Thoracic aorta (tissue), 2 donors: ENCODE measurements at places on chromosomes 4 and X. TPM values are rescaled to one million over a fixed set of nuclear protein-coding genes. Genes with fewer than 3 reads are reported as not detected.

DNA sequence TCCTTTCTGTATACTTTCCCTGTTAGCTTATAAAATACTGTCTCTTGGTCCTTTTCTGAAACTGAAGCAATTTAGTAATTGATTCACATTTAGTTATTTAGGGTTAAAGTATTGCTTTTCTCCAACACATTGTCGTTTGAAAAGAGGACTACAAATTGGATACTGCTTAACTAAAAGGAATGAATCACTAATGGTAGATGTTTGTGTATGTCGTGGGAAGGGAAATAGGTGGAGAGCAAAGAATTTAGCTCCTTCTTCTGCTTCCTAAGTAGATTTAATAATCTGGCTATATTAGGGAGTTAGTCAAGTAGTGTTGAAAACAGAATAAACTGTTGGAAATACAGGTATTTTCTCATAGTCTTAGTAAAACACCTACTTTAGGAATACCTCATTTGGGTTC lies 27.9 kb downstream of the SLAIN2 start:
- no peaks in the 10 kb centered on the region for H3K27me3 ChIP-seq
- H3K27ac ChIP-seq = no peak overlapping the region
- peaks cover 23% of the 10 kb centered on the region for H3K4me1 ChIP-seq
- no peaks in the 10 kb centered on the region for H3K36me3 ChIP-seq
- no peak for DNase-seq

- no peak overlapping the region for H3K4me3 ChIP-seq
- DNase-seq = no peak
- H3K27me3 ChIP-seq = no peaks in the 10 kb centered on the region
Measured at GRCh38 chrX:69320116-69320515, 154.9 kb upstream of the PJA1 start.

DNA sequence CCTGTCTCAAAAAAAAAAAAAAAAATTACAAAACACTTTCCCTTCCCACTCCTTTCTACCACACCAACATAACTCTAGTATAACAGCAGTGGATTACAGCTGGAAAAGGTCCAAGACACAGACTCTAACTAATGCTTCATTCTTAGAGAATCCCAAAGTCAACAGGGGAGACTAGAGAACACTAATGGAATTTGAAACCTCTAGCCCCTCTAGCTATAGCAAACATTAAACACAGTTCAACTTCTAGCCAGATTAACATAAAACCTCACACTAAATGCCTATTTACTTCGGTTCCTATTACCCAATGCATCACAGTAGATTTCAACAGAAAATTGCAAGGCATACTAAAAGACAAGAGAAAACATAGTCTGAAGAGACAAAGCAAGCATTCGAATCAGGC lies 10.5 kb upstream of the DHX15 start:
- DNase-seq = no peak
- no peak overlapping the region for H3K4me3 ChIP-seq
- no peaks in the 10 kb centered on the region for H3K4me1 ChIP-seq
- H3K36me3 ChIP-seq = no peaks in the 10 kb centered on the region

- no peak overlapping the region for H3K27ac ChIP-seq
- no peaks in the 10 kb centered on the region for H3K27me3 ChIP-seq
- H3K36me3 ChIP-seq = peaks cover 11% of the 10 kb centered on the region
- no peak for DNase-seq
- H3K4me1 ChIP-seq = no peaks in the 10 kb centered on the region
Measured at GRCh38 chr4:78876568-78877320, 62.5 kb downstream of the PAQR3 start.

DNA sequence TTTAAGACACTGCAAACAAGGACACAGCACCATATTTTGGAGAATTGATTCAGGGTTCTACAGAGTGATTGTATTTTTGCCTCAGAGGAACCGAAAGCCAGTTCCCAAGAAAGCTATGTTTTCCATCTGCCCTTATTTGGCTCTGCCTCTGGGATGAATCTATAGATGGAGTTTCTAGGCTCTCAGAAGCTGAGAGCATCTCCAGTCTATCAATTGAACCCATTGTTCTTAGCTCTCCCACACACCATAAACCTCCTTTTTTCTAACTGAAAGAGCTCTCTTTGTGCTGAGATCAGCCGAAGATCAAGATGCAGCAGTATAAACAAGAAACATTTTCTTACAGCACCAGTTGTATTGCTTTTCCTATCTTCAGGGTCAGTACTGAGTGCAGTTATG lies 16.9 kb downstream of the PLP1 start:
- no peak overlapping the region for H3K4me3 ChIP-seq
- DNase-seq = no peak
- no peak overlapping the region for H3K27ac ChIP-seq
- no peaks in the 10 kb centered on the region for H3K4me1 ChIP-seq

DNA sequence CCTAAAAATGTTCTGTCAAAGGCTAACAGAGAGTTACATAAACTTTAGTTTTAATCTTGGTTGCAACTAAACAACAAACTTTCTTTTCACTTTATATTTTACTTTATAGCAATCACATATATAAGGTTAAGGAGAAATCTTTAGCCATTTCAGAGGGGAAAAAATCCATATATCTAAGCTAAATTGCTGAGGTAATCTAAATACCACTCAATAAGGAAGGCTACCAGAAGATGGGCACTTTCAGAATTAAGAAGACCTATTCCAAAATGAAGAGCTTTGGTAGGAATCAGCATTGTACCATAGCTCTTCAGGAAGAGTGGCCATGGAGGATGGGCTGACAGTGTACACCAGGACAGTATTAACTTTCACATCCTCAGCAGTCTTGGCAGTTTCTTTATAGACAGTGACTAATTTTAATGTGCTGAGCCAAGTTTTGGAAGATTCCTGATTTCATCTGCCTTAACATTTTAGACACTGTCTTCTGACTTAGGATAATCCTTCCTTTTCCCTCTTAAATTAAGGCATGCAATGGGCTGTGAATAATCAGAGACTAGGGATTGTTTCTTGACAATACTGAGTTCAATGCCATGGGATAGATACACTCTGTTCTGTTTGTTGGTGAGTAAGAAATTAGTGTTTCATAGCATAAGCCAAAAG lies 7.1 kb downstream of the FAT4 start:
- H3K4me1 ChIP-seq = peaks cover 81% of the 10 kb centered on the region
- no peaks in the 10 kb centered on the region for H3K36me3 ChIP-seq

DNA sequence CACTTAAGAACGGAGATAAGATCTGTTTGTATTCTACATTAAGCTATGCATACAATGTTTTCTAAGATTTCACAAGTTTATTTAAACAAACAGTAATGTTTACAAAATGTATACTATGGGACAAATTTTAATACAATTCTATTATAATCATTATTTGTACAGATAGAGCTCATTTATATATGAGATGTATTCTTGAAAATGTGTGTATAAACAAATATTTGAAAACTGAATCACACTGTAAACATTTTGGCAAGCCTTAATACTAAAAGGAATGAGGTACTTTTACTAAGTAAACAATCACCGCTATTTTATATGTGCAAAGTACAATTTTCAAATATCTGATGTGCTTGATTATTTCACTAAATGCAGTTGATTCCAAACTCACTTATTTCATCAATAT lies 119.2 kb upstream of the MAB21L2 start:
- H3K4me1 ChIP-seq = no peaks in the 10 kb centered on the region
- H3K27ac ChIP-seq = no peak overlapping the region
- no peak overlapping the region for H3K4me3 ChIP-seq
- DNase-seq = no peak
- H3K36me3 ChIP-seq = no peaks in the 10 kb centered on the region

- no peak for DNase-seq
- H3K4me3 ChIP-seq = no peak overlapping the region
- H3K4me1 ChIP-seq = no peaks in the 10 kb centered on the region
- no peaks in the 10 kb centered on the region for H3K36me3 ChIP-seq
Measured at GRCh38 chrX:116801943-116802342, 339.2 kb upstream of the CT83 start.

DNA sequence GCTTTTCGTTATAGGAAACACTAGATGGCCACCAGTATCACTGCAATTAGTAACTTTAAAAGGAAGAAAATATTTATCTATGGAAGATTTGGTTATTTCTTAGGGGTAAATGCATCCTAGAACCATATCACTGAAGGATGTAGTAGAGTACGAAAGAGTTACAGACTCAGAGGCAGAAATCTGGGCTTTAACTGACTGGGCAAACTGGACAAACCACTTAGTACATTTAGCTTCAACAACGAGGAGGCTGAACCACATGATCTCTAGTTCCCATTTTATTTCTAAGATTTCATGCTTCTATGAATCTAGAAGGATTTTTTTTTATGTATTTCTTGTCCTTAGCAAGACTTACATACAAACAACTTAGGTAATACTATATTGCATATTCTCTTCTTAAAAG lies 93.0 kb downstream of the SMARCA5 start:
- no peak overlapping the region for H3K4me3 ChIP-seq
- H3K27ac ChIP-seq = no peak overlapping the region
- H3K36me3 ChIP-seq = no peaks in the 10 kb centered on the region
- no peak for DNase-seq

GRCh38 chr4:104015680-104016079 lies 295.9 kb upstream of the TACR3 start:
- no peaks in the 10 kb centered on the region for H3K36me3 ChIP-seq
- H3K27me3 ChIP-seq = no peaks in the 10 kb centered on the region
- H3K4me3 ChIP-seq = no peak overlapping the region

DNA sequence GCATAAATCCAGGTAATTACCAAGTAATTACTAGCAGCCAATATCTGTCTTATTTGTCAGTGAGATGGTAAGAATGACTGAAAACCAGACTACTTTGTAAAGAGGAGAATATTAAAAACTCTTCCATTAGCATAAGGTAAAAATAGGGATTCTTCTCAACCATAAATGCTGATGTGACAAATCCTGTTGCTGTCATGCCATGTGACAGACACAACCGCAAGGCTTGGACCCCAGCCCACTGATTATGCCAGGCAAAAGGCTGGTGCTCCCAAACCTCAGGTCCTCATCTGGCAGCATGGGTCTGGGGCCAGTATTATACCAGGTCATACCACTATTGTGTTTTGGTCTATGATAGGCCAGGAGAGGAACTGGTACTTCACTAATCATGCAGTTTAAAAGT lies 181.1 kb downstream of the ADAMTS3 start:
- H3K4me3 ChIP-seq = no peak overlapping the region
- peaks cover 18% of the 10 kb centered on the region for H3K4me1 ChIP-seq
- H3K27ac ChIP-seq = no peak overlapping the region
- no peak for DNase-seq

GRCh38 chrX:7996414-7996813 lies 69.2 kb upstream of the PNPLA4 start:
- no peak overlapping the region for H3K27ac ChIP-seq
- H3K36me3 ChIP-seq = no peaks in the 10 kb centered on the region
- no peak for DNase-seq
- H3K4me3 ChIP-seq = no peak overlapping the region
- H3K27me3 ChIP-seq = no peaks in the 10 kb centered on the region

- H3K4me3 ChIP-seq = no peak overlapping the region
- no peak for DNase-seq
- H3K27me3 ChIP-seq = no peaks in the 10 kb centered on the region
- no peaks in the 10 kb centered on the region for H3K36me3 ChIP-seq
- H3K27ac ChIP-seq = no peak overlapping the region
- no peaks in the 10 kb centered on the region for H3K4me1 ChIP-seq
Measured at GRCh38 chr4:15963576-15963975, 601 bp upstream of the FGFBP2 start.

DNA sequence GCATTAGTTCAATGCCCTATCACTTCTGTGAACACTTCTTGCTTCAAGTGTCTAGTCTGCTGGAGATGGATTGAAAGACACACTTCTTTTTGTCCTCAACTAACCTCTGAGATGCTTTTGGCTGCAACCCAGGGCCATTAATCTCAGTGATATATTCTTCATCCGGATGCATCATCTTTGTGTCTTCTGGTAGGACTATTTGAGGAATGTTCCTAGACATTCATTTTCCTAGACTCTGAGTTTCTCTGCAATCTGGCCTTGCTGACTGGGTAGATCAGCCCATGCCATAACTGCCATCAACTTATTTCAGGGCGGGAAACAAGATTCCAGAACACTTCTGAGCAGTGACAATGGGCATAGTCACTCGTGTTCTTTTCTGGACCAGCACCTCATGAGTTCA lies 329.4 kb downstream of the PDGFC start:
- H3K27ac ChIP-seq = no peak overlapping the region
- H3K27me3 ChIP-seq = no peaks in the 10 kb centered on the region
- no peak for DNase-seq

DNA sequence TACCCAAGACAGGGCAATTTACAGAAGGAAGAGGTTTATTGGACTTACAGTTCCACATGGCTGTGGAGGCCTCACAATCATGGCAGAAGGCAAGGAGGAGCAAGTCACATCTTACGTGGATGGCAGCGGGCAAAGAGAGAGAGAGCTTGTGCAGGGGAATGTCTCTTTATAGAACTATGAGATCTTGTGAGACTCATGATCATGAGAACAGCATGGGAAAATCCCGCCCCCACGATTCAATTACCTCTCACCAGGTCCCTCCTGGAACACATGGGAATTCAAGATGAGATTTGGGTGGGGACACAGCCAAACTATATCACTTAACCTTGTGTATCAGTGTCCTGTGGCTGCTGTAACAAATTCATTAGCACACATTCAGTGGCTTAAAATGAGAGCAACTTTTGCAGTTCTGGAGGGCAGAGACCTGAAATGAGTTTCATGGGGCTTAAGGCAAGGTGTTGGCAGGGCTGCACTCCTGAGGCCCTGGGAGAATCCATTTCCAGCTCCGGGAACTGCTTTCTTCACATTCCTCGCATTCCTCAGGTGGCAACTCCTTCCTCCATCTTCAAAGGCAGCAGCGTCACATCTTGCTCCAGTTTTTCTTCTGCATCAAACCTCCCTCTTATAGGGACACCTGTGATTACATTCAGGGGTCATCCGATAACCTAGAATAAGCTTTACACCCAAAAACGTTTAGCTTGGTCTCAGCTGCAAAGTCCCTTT lies 22.3 kb upstream of the NSG1 start:
- no peaks in the 10 kb centered on the region for H3K4me1 ChIP-seq
- no peaks in the 10 kb centered on the region for H3K27me3 ChIP-seq
- no peak for DNase-seq
- H3K27ac ChIP-seq = no peak overlapping the region

GRCh38 chr4:127604949-127605709 lies 27.6 kb upstream of the INTU start:
- H3K36me3 ChIP-seq = no peaks in the 10 kb centered on the region
- no peaks in the 10 kb centered on the region for H3K27me3 ChIP-seq
- DNase-seq = no peak
- no peak overlapping the region for H3K4me3 ChIP-seq

DNA sequence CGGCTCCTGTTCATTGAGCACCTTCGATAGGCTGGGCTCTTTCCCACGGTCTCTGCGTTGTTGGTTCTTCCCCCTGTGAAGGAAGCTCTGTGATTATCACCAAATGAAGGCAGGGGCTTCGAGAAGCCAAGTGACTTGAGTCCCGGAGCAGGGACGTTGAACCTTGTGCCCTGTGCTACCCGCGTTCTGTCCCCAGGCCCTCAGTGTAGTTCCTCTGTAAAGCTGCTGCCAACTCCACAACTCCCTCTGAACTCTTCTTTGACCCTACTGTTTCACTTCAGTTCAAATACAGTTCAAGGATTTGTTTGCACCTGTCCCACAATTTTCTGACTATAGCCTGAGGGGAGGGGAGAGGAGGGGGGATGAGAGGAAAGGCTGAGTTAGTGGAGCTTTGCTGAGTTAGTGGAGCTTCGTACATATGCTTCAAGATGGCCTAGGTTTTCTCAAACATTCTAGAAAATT lies 635 bp upstream of the PHF8 start:
- H3K27ac ChIP-seq = peak overlapping the region; percentile 97

The ARMCX1 gene
- 30.1 TPM for total RNA-seq

The NUDT10 gene
- 0.41 TPM for total RNA-seq

The HTN1 gene
- total RNA-seq = not detected

The CAPN6 gene
- 0.14 TPM for total RNA-seq

The CYLC1 gene
- not detected for total RNA-seq
